ENCODE measurements at places on chromosomes 6 and 20.

GRCh38 chr6:108186226-108186625 is 20.4 kb downstream of the NR2E1 start:
- no peak for DNase-seq

DNA sequence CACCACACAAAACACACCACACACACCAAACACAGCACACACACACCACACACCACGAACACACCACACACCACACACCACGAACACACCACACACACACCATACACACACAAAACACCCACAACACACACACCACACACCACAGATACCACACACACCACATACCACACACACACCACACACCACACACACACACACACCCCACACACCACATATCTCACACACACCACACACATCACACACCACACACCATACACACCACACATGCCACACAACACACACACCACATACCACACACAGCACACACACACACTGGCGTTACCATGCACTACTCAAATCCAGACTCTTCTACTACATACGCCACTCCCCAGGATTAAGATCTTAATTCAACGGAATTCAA is 118.9 kb upstream of the THBS2 start:
- no peak for DNase-seq

DNA sequence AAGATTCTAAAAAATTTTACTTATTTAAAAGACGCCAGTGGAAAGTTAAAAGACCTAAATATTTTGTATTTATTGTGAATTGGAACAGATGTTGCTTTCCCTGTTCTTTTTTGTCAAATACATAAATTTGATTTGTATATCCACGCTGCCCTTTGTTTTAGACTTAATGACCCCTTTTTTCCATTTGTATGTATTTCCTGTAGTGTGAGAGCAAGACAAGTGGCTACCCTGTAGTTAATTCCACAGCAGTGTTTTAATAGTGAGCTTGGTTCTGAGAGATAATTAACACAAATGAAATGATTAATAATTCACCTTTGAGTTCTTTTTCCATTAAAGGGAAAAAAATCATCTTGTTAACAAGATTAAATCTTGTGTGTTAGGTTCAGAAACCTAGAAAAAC is 16.6 kb downstream of the SH3BGRL2 start:
- DNase-seq: no peak

- DNase-seq: no peak
Measured at GRCh38 chr6:26392932-26393636, 9.0 kb upstream of the BTN3A1 start.

DNA sequence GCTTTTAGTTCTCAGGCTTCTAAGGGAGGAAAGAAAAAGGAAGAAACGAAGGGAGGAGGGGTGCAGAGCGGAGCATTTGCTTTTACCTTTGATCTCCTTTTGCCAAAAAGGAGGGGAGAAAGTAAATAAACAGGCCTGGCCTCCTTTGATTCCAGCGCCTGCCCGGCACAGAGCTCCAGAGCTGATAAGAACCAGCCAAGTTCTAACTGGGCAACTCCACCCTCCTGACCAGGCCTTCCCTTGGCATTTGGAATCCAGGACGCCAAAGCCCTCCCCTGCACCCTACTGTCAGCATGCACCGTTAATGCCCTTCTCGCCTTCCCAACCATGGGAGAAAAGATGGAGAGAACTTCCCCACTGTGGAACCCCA is 120.8 kb upstream of the PTPN1 start:
- no peak for DNase-seq

DNA sequence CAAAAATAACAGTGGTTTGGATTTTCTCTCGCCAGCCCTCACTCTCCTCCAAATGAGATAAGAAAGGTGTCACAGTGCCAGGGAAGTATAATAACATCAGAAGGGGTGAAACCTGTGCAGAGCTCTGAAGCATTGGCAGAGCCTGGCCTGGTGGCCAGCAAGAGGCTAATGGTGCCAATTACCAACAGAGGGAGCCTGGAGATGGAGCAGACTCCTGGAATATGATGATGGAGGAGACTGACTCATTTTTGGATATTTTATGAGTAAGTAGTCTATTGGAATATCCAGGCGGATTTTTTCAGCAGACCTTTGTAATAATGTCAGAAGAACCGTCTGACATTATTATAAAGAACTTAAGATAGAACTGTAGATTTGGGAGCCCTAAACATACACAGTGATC is 442.6 kb upstream of the MARCKS start:
- peak; percentile 15 for DNase-seq

GRCh38 chr6:37279366-37280134 is 21.6 kb upstream of the TMEM217 start:
- no peak for DNase-seq

- DNase-seq: peak; percentile 23
Measured at GRCh38 chr6:22784601-22785410, 215.4 kb downstream of the HDGFL1 start.

DNA sequence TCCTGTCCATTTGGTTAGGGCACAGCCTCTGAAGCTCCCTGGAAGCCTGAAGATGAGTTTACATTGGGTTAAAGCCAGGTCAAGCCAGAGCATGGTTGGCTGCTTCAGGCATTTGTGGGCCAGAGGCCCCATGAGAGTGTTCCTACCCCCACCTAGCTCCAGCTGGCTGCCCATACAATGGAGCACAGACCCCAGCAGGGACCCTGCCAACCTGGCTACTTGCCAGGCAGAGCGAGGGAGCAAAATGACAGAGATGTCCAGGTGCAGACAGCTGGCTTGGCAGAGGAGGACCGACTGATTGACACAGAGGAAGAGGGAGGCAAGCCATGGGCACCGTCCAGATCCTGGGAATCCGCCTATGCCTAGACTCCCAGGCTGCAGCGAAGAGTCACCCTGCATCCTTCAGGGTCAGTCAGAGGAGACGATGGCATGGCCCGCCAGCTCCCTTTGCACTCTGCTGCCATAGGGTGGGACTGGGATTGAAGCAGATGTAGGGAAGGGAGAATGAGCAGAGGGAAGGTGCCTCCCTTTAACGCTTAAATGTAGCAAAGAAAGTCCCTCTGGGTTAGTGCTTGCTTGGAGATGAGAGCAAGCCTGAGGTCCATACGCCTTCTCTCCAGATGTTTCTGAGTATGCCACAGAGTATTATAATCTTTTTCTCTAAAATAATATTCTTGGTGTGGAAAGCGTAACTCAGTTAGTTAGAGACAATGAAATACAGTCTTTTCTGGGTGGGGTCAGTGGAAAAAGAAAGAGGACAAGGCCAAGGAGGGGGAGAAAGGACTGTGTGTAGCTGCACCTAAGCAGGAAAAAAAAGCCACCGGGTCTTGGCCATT is 77.6 kb upstream of the FYN start:
- DNase-seq: no peak

DNA sequence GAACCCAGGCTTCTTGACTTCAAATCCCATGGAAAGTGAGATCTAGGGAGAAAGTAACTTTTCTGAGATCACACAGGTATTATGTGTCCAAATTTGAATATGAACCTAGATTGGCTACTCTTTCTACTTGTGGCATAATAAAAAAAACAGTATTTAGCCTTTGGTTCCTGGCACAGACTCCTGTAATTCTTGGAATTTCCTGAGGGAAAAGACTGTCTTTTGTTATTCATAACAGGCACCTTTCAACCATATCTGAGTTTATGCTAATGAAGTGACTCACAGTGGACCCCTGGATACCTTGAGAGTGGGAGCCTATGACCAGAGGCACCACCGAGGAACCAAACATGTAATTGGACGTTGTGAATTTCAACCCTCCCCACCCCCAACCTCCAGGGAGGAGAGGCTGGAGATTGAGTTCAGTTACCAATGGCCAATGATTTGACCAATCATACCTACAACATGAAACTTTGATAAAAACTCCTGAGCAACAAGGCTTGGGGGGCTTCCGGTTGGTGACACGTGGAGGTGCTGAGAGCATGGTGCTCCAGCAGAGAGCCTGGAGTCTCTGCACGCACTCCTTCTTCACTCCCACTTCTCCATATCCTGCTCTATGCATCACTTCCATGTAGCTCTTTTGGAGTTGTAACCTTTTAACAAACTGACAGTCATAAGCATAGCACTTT is 48.8 kb downstream of the LAMA4 start:
- DNase-seq: peak; percentile 71

DNA sequence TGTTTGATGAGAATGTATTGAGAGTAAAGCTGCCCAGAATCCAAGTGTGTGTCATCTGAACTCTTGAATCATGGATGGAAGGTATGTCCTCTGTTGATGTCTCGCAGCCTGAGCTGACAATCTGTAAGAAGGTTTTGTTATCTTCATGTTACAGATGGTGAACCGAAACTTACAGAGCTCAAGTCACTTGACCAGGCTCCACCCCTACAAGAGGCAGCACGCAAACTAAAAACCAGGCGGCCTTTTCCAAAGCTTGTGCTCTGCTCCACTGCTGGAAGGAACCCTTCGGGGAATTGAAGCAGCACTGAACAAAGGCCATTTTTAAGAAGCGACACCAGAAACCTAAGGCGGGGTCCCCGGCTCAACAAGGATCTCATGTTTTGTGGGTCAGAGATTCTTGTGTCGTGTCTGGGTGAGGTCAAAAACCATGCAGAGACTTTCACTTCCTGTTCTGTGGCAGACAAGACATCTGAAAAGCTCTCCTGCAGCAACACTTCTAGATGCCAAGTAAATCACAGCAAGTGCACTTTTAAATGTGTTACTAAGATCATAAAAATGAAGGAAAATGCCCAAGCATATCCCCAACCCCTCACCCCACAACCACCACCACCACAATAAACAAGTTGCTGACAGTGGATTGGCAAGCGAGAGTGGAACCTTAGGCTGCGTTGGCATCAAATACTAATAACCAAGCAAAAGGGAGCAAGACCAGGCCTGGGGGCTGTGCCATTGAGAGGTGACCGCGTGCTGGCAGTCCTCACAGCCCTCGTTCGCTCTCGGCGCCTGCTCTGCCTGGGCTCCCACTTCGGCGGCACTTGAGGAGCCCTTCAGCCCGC is 27.3 kb downstream of the NQO2 start:
- DNase-seq: no peak

DNA sequence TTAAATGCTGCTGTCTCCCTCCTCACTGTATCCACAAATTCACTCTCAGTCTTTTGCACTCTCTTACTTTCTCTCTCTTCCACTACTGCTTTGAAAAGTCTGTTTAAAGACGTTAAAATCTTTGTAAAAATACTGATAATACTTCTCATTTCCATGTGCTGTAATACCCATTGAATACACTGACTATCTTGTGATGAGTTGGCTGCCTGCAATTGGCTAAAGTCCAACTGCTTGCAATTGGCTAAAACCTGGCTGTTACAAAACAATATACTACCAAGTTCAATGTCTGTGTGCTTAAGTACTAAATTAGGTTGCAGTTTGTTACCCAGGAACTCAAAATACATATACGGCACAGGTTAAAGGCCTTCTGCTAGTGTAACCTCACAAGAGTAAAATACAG is 264.8 kb downstream of the THBS2 start:
- DNase-seq: no peak

GRCh38 chr20:12928358-12928754 is 80.4 kb upstream of the SPTLC3 start:
- no peak for DNase-seq

GRCh38 chr6:82381278-82381677 is 17.7 kb downstream of the TPBG start:
- DNase-seq: no peak

GRCh38 chr20:44056010-44056698 is 130.8 kb downstream of the JPH2 start:
- DNase-seq: peak; percentile 26

DNA sequence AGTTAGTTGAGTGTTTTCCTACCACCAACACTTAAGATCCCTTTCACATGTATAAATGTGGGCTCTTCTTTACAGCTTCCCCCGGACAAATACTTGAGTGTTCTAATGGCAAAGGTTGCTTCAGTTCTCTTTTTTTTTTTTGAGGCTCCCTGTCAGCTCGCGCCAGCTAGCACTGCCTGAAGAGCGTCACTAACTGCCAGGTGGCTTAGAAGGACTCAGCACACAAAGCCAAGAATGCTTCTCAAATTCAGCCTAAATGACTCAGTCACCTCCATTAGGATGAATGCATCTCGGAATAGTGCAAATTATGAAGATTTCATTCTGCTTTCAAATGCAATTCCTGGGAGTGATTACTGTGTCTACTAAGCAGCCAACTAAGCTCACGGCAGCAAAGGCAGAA is 150.7 kb upstream of the BTBD3 start:
- no peak for DNase-seq

GRCh38 chr6:135592276-135592675 is 94.7 kb upstream of the AHI1 start:
- DNase-seq: no peak

GRCh38 chr6:96841345-96841744 is 4.1 kb upstream of the GPR63 start:
- peak; percentile 11 for DNase-seq

DNA sequence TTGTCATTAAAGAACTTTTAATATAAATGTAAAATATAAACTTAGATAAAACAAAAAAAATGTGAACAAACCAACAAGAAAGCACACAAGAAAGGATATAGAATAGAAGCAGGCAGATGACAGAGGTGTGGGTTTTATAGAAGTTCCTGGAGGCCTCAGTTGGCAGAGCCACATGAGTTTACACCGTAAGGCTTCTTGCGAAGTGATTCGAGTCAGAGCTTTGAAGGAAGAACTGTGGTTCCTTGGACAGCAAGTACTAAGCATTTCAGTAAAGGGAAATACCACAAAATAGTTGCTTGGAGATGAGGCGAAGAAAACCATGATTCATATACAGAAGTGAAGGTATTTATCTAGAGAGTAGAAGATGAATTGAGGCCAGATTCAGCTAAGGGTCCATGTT is 207.9 kb upstream of the EYA4 start:
- DNase-seq: no peak

DNA sequence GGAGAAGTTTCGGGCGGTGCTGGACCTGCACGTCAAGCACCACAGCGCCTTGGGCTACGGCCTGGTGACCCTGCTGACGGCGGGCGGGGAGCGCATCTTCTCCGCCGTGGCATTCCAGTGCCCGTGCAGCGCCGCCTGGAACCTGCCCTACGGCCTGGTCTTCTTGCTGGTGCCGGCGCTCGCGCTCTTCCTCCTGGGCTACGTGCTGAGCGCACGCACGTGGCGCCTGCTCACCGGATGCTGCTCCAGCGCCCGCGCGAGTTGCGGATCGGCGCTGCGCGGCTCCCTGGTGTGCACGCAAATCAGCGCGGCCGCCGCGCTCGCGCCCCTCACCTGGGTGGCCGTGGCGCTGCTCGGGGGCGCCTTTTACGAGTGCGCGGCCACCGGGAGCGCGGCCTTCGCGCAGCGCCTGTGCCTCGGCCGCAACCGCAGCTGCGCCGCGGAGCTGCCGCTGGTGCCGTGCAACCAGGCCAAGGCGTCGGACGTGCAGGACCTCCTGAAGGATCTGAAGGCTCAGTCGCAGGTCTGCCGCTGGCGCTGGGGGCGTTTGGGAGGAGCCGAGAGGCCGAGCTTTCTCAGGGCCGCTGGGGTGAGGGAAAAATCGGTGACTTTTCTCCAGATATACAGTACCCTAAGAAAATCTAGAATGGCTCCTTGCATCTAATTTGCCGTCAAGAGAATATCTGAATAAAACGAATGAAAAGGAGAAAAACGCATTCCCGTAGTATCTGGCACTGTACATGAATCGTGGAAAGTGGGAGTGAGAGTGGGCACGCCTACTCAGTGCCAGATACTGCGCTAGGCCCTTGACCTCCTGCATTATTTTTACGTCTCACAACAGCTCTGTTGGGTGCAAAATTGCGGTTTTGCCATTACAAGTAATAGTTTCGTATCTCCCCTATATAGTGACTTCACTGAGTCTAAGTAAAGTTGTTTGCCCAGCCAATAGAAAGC is 1.0 kb downstream of the CALHM6 start:
- peak; percentile 36 for DNase-seq

- no peak for DNase-seq
Measured at GRCh38 chr6:50288881-50289280, 239.2 kb upstream of the DEFB112 start.

- no peak for DNase-seq
Measured at GRCh38 chr6:23587582-23587981, 538.4 kb upstream of the NRSN1 start.

Data from HAP-1 (cell line).